ENCODE measurements at places on chromosomes 3 and 15.

- DNase-seq: no peak
These were observed 61.2 kb downstream of the RFTN1 start for GRCh38 chr3:16452261-16452660.

DNA sequence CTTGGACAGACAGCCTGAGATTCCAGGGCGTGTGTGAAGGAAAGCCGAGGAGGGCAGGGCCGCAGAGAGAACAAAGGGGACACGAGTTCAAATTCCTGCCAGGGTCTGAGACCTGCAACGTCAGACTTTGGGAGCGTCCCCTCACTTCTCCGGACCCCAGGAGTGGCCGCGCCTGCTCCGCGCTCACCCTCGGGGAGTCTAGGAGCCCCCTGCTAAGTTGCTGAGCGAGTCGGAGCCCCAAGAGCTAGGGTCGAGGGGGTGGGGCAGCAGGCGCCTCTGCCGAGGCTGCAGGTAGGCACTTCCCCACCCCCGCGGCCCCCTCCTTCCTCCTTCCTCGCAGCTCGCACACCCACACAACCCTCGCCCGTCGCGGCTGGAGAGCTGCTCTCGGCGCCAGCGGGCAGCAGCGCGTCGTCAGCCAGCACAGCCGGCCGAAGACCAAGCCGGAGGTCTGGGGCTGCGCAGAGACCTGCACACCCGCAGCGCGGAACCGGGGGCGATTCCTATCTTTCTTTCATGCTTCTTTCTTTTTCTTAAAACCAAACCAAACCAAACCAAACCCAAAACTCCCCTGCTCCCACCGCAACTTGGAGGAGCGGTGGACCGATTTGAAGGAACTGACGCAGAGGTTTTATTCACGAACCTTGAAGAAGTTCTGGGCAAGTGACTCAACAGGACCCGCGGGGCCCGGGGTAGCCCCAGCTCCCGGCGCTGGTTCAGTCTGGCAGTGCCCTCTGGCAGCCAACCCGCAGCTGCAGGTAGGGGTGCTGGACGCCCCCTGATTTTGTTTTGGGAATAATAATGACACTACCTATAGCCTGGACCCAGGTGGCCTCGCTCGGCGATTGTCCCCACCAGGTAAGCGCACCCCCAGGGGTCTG is at the start of gene ANKRD34C:
ANKRD34C (plus strand) TSS at position 352 of the 881 bp plus-strand sequence. CDS start 10,563 bp downstream, outside the sequence.
- DNase-seq: peak; percentile 26

- DNase-seq: no peak
These were observed 72.4 kb upstream of the BBX start for GRCh38 chr3:107450254-107450893.

DNA sequence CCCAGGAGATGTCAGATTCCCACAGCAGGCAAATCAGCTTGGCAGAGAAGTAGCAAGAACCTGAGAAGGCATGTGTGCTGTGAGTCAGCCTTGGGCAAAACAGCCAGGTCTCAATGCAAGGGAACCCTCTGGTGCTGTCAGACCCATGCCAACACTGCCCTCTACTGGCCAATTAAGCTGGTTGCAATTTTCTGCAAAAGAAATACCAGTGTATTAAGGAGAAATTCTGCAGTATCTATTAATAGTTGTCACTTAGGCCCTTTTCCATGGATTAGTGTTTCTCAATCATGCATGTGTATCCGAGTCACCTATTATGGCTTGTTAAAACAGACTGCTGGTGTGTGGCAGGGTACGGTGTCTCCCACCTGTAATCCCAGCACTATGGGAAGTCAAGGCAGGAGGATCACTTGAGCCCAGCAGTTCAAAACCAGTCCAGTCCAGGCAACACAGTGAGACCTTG is 26.2 kb downstream of the MAP4 start:
- DNase-seq: peak; percentile 69

GRCh38 chr3:95939235-95939809 is 875.1 kb upstream of the EPHA6 start:
- DNase-seq: no peak

GRCh38 chr15:57364282-57365007 is 11.9 kb upstream of the CGNL1 start:
- DNase-seq: no peak

DNA sequence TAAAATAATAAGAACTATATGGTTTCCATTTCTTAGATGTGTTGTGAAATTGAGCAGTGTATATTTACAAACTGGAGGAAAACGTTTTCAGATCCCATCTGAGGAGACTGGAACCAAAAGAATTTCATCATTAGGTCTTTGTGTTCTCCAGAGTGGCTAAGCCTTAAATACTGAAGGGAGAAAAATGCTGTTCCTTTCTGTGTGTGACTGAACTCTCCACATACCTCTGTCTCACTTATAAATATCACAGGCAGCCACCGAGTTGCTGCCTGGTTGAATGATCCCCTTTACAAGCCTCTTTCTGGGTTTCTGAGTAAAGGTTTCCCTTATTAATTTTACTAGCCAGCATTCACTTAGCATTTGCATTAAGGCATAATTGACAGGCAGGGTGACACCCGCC is 913.9 kb upstream of the NR2F2 start:
- no peak for DNase-seq

DNA sequence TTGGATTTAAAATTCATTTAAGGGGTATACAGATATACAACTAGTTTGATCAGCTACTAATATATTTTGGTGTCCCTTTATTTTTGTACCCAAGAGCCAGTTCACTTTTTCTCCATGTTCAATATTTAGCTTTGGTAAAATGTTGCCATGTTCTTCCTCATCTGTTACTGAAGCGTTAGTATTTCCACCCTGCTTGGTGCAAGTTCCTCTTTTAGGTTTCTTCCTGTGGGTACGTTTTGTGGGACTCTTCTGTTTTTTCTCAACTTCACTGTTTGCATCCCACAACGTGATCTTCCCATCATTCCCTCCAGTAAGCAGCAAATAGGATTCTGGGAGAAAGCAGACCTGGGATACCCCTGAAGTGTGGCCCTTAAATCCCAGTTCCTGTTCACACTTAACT is 14.1 kb downstream of the WDR53 start:
- DNase-seq: no peak
